ENCODE measurements at places on chromosomes 4 and X.
A peak's percentile ranks its signal among the peaks of the same experiment; 100 is the strongest.

- DNase-seq = peak; percentile 85
Measured at GRCh38 chr4:156547439-156547838, 424.2 kb downstream of the PDGFC start.

- DNase-seq = no peak
Measured at GRCh38 chrX:39427492-39427891, 626.2 kb downstream of the MID1IP1 start.

GRCh38 chrX:107323786-107324492 lies 117.5 kb downstream of the DNAAF6 start:
- DNase-seq = no peak

- peak; percentile 47 for DNase-seq
Measured at GRCh38 chr4:25098964-25099891, 61.0 kb downstream of the SEPSECS start.

GRCh38 chrX:72694170-72694569 lies 19.9 kb downstream of the PHKA1 start:
- peak; percentile 2 for DNase-seq

Data from ELR (cell line).